ENCODE measurements at places on chromosomes 7 and 10. TPM values are rescaled to one million over a fixed set of nuclear protein-coding genes. Genes with fewer than 3 reads are reported as not detected.
A peak's percentile ranks its signal among the peaks of the same experiment; 100 is the strongest.

- no peak for DNase-seq
- H3K27me3 ChIP-seq = no peaks in the 10 kb centered on the region
- H3K4me3 ChIP-seq = no peak overlapping the region
- H3K36me3 ChIP-seq = no peaks in the 10 kb centered on the region
Observed at GRCh38 chr10:20407357-20407756, 489.8 kb downstream of the NEBL start.

DNA sequence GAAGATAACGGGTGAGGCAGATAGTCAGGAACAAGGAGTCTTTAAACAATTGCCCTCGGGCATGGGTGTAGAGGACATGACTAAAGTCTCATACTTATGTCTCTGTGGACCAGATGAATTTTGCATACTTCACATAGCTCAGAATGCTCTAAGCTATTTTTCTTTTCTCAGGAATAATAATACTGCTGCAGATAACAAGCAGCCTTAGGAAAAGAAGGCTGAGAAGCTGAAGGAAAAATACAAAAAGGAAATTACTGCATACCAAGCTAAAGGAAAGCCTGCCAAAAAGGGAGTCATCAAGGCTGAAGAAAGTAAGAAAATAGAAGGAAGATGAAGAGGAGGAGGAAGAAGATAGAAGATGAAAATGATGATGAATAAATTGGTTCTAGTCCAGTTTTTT, 13.4 kb upstream of the ERCC6 start:
- no peaks in the 10 kb centered on the region for H3K4me1 ChIP-seq
- no peak for DNase-seq

DNA sequence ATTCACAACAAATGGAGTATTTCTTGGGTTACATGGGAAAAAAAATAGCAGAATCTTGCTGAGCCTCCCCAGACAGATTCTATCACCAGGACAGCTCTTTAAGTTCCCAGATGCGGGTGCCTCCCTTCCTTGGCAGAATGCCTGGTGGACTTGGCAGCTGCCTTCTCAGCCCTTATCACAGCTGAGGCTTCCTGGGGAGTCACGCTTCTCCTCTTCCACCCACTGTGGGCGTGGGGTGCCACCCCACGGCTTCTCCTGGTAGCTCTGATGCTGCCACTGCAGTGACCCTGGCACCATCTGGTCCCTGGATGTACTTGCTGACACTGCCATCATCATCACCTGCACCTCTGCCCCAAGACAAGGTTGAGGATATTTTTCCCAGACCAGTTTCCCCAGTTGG, 16.2 kb upstream of the NME8 start:
- no peaks in the 10 kb centered on the region for H3K27me3 ChIP-seq
- H3K27ac ChIP-seq = no peak overlapping the region
- DNase-seq = peak; percentile 56
- H3K4me1 ChIP-seq = no peaks in the 10 kb centered on the region
- no peaks in the 10 kb centered on the region for H3K36me3 ChIP-seq

- DNase-seq = no peak
- no peak overlapping the region for H3K27ac ChIP-seq
- no peaks in the 10 kb centered on the region for H3K27me3 ChIP-seq
- no peaks in the 10 kb centered on the region for H3K4me1 ChIP-seq
- no peak overlapping the region for H3K4me3 ChIP-seq
- no peaks in the 10 kb centered on the region for H3K36me3 ChIP-seq
Observed at GRCh38 chr10:61733358-61733940, 70.7 kb downstream of the CABCOCO1 start.

DNA sequence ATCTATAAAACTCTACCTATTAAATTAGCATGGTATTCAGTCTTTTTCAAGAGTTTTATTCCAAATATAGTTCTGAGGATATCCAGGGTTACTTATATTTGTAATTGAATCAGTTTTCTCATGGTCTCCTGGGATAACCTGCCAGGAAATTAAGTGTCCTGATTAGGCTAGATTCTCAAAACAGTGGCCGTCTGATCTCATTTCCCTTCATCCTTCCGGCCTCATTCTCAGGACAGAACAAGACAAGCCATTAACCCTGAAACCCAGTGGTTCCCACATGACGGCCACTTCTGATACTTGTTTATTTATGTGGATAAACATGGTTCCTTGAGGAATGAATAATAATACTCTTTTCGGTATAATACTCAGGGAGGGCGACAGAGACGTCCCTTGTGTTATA, 417.6 kb upstream of the POT1 start:
- H3K27ac ChIP-seq = no peak overlapping the region
- H3K27me3 ChIP-seq = no peaks in the 10 kb centered on the region
- no peak for DNase-seq
- H3K4me3 ChIP-seq = no peak overlapping the region

AKR1D1 gene
- 88.7 TPM for total RNA-seq

ZNF117 gene
- total RNA-seq = 3.8 TPM

A1CF gene
- total RNA-seq = 101 TPM

Measured in right lobe of liver (tissue), 6 donors.